Mammary epithelial cell (primary cell): ENCODE measurements at places on chromosomes 11 and 22.

GRCh38 chr22:19942157-19943081 is 801 bp upstream of the TXNRD2 start:
- no peak for DNase-seq

DNA sequence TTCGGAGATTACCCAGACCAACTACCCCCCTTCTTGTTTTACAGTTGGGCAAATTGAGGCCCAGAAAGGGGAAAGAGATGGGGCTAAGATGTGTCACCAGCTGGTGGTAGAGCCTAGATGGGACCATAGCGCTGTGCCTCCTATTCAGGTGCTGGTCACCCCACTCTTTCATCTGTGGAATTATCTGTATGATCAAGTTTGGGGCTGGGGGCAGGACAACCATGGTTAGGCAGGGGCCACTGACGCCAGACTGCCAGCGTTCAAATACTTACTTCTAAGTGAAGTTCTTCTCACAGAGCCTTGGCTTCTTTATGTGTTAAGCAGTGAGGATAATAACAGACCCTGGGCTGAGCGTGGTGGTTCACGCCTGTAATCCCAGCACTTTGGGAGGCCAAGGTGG is 55.9 kb downstream of the IGLL1 start:
- no peak for DNase-seq

GRCh38 chr11:105100206-105100605 is 39.4 kb downstream of the CARD18 start:
- DNase-seq, result peak; percentile 55

DNA sequence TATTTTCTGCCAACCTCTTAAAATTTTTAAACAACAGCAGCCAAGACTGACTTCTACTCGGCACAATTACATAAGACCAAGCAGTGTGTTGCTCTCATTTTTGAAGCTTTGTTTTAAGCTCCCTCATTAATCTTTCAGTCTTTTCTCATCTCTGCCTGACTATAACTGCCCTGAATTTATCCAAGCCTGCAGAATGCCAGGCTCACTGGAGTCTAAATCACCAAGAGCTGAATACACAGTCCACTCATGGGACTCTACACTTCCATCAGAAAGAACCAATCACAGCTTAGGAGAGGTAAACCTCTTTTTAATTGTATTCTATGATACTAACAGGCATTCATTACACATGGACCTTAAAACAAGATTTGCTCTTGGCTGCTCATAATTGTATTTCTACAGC is 178.7 kb downstream of the CADM1 start:
- no peak for DNase-seq

DNA sequence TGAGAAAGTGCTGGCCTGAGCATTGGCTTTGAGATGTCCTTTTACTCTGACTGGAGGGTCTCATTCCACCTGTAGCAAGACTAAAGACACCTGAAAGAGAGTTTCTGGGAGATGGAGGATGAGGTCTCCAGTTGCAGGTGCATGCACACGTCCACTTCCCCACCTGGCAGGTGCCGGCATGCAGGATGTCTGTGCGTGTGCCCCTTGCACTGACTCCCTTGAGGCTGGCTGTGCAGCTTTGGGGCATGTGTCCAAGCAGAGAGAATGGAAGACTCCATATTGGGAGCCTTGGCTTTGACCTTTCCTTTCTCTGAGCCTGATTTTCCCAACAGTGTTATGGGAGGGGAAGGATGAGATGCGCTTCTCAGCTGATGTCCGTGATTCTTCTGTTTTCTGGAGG is 44.0 kb upstream of the TUB start:
- no peak for DNase-seq

DNA sequence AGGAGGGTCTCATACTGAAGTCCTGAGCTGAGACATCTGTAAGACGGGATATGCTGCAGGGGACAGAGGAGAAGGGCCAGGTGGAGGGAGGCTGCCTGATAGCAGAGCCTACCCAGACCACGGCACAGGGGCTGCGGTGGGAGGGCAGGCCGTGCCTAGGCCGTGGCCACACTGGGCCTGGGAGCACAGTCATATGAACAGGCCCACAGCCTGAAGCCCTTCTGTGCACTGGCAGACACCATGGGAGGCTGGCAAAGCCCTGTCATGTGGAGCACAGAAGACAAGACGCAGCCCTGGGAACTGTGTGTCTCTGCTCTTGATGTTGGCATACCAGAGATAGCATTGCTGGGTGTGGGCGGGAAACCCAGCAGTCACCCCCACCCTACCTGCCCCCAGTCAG is 3.3 kb downstream of the SPATA19 start:
- DNase-seq, result no peak
